ENCODE measurements at places on chromosomes 3 and 15. TPM values are rescaled to one million over a fixed set of nuclear protein-coding genes. Genes with fewer than 3 reads are reported as not detected.

The ZIC4 gene
- total RNA-seq, result not detected

The SPESP1 gene
- not detected for total RNA-seq

The ROBO2 gene
- not detected for total RNA-seq

The THAP10 gene
- total RNA-seq, result 3.9 TPM

The SLC51B gene
- total RNA-seq, result not detected

The OIP5 gene
- 31.1 TPM for total RNA-seq

GRCh38 chr3:144187531-144188210, 216.0 kb downstream of the DIPK2A start:
- H3K27ac ChIP-seq, result no peak overlapping the region
- H3K27me3 ChIP-seq, result no peaks in the 10 kb centered on the region
- H3K36me3 ChIP-seq, result no peaks in the 10 kb centered on the region
- no peak overlapping the region for H3K4me3 ChIP-seq

- no peaks in the 10 kb centered on the region for H3K4me1 ChIP-seq
- H3K27me3 ChIP-seq, result no peaks in the 10 kb centered on the region
- no peak for DNase-seq
- H3K36me3 ChIP-seq, result no peaks in the 10 kb centered on the region
Measured at GRCh38 chr3:139577346-139577745, 37.8 kb upstream of the RBP1 start.

- H3K4me3 ChIP-seq, result peak overlapping the region; percentile 34
- no peaks in the 10 kb centered on the region for H3K36me3 ChIP-seq
- H3K27me3 ChIP-seq, result no peaks in the 10 kb centered on the region
- no peaks in the 10 kb centered on the region for H3K4me1 ChIP-seq
- no peak overlapping the region for H3K27ac ChIP-seq
Measured at GRCh38 chr15:23686466-23687142, 501 bp downstream of the NDN start.

DNA sequence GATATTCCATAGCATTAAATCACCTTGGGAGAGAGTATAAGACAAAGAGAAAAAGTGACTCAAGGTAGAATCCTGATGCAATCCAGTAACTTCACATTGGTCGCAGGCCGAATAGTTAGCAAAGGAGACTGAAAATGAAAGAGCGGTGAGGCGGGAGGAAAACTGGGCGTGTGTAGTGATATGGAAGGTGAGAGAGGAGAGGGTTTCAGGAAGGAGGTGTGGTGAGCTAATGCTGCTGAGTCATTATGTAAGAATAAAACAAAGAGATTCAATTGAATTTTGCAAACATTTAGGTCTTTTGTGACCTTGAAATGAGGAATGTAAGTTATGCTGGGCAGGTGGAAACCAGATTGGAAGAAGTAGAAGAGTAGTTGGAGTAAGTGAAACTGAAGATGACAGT, 235.3 kb downstream of the C3orf38 start:
- H3K36me3 ChIP-seq, result no peaks in the 10 kb centered on the region
- H3K4me3 ChIP-seq, result no peak overlapping the region
- no peak overlapping the region for H3K27ac ChIP-seq
- DNase-seq, result no peak
- no peaks in the 10 kb centered on the region for H3K4me1 ChIP-seq

GRCh38 chr3:172980849-172981248, 160.2 kb downstream of the SPATA16 start:
- H3K27me3 ChIP-seq, result peaks cover 9% of the 10 kb centered on the region
- H3K27ac ChIP-seq, result no peak overlapping the region
- no peak overlapping the region for H3K4me3 ChIP-seq
- H3K36me3 ChIP-seq, result no peaks in the 10 kb centered on the region

- no peaks in the 10 kb centered on the region for H3K36me3 ChIP-seq
- DNase-seq, result no peak
- no peak overlapping the region for H3K27ac ChIP-seq
- no peaks in the 10 kb centered on the region for H3K27me3 ChIP-seq
Measured at GRCh38 chr3:130816561-130817445, 70.2 kb upstream of the PIK3R4 start.

DNA sequence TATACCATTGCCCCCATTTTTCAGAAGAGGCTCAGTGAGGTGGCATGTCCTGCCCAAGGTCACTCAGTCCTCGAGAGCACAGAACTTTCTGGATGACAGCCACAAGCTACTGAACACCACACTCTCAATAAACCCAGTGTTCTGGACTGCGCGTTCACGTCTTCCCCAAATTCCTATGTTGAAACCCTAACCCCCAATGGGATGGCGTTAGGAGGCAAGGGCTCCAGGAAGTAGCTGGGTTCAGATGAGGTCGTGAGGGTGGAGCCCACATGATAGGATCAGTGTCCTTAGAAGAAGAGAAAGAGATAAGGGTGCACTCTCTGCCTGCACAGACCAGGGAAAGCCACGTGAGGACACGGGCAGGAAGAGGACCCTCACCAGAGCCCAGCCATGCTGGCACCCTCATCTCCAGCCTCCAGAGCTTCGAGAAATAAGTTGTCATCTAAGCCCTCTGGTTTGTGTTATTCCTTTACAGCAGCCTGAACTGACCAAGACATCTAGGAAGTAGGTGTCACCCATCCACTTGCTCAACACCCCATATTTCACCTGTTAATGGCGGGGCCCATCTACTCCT, 324.0 kb downstream of the UACA start:
- peaks cover 21% of the 10 kb centered on the region for H3K27me3 ChIP-seq
- H3K27ac ChIP-seq, result no peak overlapping the region
- no peak overlapping the region for H3K4me3 ChIP-seq
- no peak for DNase-seq
- H3K4me1 ChIP-seq, result no peaks in the 10 kb centered on the region

DNA sequence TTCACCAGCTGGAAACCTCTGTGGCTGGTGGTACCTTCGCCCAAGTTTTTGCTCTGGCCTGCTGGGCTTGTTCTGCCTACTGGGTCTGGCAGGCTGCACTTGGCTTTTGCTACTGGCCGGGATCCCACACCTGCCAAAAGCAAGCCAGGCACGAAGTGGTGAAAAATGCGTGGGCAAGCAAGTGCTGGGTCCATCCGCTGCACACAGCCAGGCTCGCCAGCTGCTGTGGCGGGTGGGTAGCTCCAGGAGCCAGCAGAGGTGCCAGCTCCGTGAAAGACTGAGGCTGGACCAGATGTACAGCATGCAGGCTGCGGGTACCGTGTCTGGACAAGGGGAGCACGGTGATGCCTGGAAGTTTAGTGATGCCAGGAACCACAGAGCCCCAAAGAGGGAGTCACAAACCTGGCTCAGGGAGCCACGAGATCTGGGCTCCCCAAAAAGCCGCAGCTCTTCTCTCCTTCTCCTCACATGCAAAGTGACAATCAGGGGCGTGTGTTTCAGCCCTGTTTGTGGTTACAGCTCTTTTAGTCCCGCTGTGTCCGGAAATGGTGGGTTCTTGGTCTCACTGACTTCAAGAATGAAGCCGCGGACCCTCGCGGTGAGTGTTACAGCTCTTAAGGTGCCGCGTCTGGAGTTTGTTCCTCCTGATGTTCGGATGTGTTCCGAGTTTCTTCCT, 1455.6 kb upstream of the GBE1 start:
- no peak for DNase-seq
- H3K27ac ChIP-seq, result no peak overlapping the region
- H3K27me3 ChIP-seq, result no peaks in the 10 kb centered on the region
- no peaks in the 10 kb centered on the region for H3K36me3 ChIP-seq

- no peak overlapping the region for H3K4me3 ChIP-seq
- H3K4me1 ChIP-seq, result peaks cover 22% of the 10 kb centered on the region
- peaks cover 3% of the 10 kb centered on the region for H3K36me3 ChIP-seq
- DNase-seq, result no peak
- H3K27ac ChIP-seq, result no peak overlapping the region
- H3K27me3 ChIP-seq, result no peaks in the 10 kb centered on the region
Measured at GRCh38 chr3:45657853-45658252, 31.3 kb upstream of the SACM1L start.

GRCh38 chr3:72480366-72480765, 367.9 kb downstream of the SHQ1 start:
- no peaks in the 10 kb centered on the region for H3K27me3 ChIP-seq
- no peaks in the 10 kb centered on the region for H3K36me3 ChIP-seq
- no peak for DNase-seq
- H3K4me1 ChIP-seq, result peaks cover 28% of the 10 kb centered on the region

DNA sequence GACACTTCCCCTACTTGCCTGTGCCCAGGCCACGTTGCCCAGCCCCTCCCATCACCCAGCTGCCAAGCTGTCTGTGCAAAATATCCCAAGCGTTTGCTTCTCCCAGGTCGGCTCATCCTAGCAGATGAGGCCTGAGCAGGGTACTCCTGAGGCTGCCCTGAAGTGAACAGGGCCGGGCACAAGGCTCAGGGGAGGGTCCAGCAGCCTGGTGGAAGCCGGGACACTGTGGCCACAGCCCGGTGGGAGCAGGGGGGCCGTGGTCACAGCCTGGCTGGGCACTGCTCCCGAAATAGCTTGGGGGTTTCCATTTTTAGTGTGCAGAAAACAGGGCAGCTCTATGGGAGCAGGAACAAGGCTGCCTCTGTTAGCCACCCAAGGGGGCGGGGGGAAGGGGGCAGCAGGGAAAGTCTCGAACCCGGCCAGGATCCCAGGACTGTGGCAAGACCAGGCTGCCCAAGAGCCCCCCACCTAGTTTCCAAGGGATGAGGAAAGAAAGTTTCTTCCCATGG, 3.4 kb downstream of the PLXNB1 start:
- H3K4me3 ChIP-seq, result no peak overlapping the region
- no peaks in the 10 kb centered on the region for H3K36me3 ChIP-seq
- 0 out of 2 replicates have a peak, but pooled peaks cover 2% of the 10 kb centered on the region for H3K27me3 ChIP-seq
- H3K27ac ChIP-seq, result no peak overlapping the region
- H3K4me1 ChIP-seq, result peaks cover 8% of the 10 kb centered on the region
- DNase-seq, result no peak

GRCh38 chr3:49908373-49909199, 4.9 kb upstream of the MST1R start:
- H3K27ac ChIP-seq, result no peak overlapping the region
- no peaks in the 10 kb centered on the region for H3K4me1 ChIP-seq
- no peaks in the 10 kb centered on the region for H3K27me3 ChIP-seq
- 0 out of 2 replicates have a peak, but pooled peaks cover 4% of the 10 kb centered on the region for H3K36me3 ChIP-seq

DNA sequence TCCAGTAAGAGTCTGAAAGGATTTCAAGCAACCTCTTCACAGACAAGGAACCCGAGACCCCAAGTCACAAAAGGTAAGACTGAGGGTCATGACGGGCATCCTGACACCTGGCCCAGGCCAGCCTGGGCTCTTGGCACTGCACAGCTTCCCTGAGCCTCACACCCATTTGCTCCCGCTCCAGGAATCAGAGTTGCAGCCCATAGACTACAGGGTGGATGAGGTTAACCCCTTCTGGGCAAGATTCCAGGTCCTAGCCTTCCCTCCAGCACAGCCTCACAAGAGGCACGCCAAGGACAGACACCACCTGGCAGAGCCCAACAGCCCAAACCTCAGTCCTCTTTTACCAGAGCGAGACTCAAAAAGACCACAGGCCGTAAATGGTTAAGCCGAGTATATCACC, 36.2 kb downstream of the RBPMS2 start:
- no peak overlapping the region for H3K4me3 ChIP-seq
- no peaks in the 10 kb centered on the region for H3K36me3 ChIP-seq
- no peaks in the 10 kb centered on the region for H3K27me3 ChIP-seq
- no peak for DNase-seq
- no peaks in the 10 kb centered on the region for H3K4me1 ChIP-seq

- DNase-seq, result no peak
- H3K36me3 ChIP-seq, result peaks cover 26% of the 10 kb centered on the region
- H3K27ac ChIP-seq, result no peak overlapping the region
Measured at GRCh38 chr3:126447456-126448106, 28.1 kb downstream of the ZXDC start.

- H3K4me1 ChIP-seq, result peaks cover 6% of the 10 kb centered on the region
- H3K27me3 ChIP-seq, result no peaks in the 10 kb centered on the region
- H3K36me3 ChIP-seq, result peaks cover 29% of the 10 kb centered on the region
- H3K4me3 ChIP-seq, result no peak overlapping the region
- DNase-seq, result no peak
- no peak overlapping the region for H3K27ac ChIP-seq
Measured at GRCh38 chr3:97959872-97960271, 12.4 kb downstream of the RIOX2 start.

DNA sequence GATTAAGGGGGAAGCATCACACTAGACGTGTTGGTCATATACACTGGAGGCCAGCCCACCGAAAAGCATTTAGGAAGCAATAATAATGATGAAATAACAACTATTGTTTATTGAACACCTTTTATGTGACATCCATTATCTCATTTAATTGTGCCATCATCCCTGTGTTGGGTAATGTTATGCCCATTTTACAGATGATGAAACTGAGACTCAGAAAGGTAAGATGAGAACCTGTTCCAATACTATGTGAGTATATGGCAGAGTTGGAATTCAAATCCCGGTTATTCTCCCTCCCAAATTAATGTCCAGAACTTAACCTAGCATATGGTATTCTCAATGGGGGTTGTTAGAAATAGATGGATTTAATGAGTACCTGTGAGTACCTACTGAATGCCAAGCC, 99.2 kb downstream of the SMAD6 start:
- no peak for DNase-seq
- H3K4me1 ChIP-seq, result peaks cover 71% of the 10 kb centered on the region
- H3K27me3 ChIP-seq, result no peaks in the 10 kb centered on the region
- H3K27ac ChIP-seq, result peak overlapping the region; percentile 97

DNA sequence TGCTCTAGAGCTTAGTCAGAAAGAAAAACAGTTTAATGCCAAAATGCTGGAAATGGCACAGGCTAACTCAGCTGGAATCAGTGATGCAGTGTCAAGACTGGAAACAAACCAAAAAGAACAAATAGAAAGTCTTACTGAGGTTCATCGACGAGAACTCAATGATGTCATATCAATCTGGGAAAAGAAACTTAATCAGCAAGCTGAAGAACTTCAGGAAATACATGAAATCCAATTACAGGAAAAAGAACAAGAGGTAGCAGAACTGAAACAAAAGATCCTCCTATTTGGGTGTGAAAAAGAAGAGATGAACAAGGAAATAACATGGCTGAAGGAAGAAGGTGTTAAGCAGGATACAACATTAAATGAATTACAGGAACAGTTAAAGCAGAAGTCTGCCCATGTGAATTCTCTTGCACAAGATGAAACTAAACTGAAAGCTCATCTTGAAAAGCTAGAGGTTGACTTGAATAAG, 150.5 kb upstream of the LRRFIP2 start:
- no peaks in the 10 kb centered on the region for H3K4me1 ChIP-seq
- no peak overlapping the region for H3K4me3 ChIP-seq
- H3K36me3 ChIP-seq, result peaks cover 72% of the 10 kb centered on the region
- no peaks in the 10 kb centered on the region for H3K27me3 ChIP-seq

GRCh38 chr15:65712415-65712814, 79.7 kb downstream of the DENND4A start:
- no peaks in the 10 kb centered on the region for H3K27me3 ChIP-seq
- no peaks in the 10 kb centered on the region for H3K4me1 ChIP-seq
- no peaks in the 10 kb centered on the region for H3K36me3 ChIP-seq
- no peak for DNase-seq

All from SJSA1 (cell line).